ENCODE measurements at places on chromosomes 3 and 15.

GRCh38 chr3:39569095-39569494, 101.6 kb downstream of the MOBP start:
- DNase-seq, result no peak

DNA sequence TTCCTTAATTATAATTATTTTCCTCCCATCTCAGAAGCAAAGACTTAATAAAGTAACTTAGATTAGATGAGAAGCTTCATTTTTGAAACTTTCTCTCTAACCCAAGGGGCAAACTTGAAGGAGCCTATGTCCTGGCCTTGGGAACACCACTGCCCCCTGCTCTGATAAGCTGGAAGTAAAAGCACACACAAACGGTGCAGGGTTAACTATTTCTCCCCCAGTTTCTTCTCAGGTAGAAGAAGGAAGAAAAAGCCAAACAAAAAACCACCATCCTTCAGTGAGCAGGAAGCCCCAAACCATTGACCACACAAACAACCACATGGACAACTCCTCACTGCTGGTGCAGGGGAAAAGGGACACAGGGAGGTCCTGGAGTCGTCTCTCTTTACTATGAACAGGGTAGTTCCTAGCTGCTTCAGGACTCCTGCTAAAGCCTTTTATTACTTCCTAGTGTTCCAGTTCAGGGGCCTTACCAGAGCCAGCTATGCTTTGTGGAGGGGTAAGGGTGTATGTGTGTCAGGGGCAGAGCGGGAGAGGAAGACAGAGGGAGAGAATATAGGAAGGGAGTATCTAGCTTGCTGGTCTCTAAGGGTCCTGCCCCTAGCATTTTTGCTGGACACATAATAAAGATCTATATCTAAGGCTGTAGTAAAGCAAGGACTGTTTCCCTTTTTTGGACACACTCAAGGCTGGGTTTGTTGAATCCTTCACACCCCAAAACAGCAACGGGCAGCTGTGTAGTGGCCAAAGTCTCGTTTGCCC, 94.0 kb upstream of the UMPS start:
- DNase-seq, result no peak

GRCh38 chr3:196697270-196697669, 14.8 kb downstream of the CEP19 start:
- no peak for DNase-seq

DNA sequence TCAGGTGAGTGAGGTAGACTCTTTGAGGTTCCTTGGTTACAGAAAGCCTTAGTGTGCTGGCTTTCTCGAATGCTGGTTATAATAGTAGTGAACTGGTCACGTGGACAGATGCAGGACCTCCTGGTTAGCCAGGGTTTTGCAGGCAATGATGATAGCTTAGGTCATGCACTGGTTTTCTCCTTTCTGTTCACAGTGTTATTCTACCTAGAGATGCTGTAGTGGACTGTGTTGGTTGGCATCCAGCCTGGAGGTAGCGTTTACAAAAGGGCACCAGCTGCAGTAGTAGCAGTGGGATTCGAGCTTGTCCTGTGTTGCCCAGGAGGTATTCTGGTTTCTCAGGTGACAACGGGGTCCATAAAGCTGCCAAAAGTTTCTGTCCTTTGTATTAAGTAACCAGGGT, 27.0 kb downstream of the PCCB start:
- DNase-seq, result no peak

DNA sequence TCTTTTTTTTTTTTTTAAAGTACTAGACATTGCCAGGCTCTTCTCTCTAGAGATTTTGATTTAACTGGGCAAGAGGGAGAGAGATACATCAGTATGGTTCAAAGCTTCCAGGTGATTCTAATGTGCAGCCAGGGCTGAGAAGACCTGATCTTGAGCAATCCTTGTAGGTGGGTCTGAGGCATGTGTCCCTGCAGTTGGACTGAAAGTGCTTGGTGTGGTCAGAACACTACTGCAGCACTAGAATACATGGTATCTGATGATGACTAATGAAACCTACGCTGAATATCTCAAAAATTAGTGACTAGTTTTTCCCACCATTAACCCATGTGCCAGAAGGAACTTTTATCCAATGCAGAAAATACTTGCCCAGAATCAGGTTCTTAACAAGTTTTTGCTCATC, 34.4 kb upstream of the MYO5C start:
- no peak for DNase-seq

- DNase-seq, result no peak
These were observed 98.6 kb downstream of the FBLN2 start for GRCh38 chr3:13647298-13648059.

DNA sequence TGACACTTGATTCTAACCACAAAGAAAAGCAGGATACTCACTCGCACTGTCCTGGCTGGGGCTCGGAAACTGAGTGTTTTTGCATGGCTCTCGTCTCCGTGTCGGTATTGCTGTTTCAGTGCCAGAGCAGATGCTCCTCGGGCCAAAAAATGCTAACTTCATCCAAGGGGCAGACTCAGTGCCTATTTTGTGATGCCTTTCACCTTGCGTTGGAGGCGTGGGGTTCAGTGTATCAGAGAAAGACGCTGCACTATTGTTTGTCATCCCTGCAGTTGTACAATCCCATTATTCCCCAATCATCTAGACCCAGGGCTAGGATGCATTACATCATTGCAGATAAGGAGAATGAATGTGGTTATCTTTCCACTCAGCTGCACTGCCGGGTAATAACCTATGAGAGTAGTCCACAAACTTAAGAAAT, 1.4 kb downstream of the CACNA2D3 start:
- no peak for DNase-seq

- DNase-seq, result peak; percentile 11
These were observed 7.8 kb upstream of the FAM174B start for GRCh38 chr15:92663250-92663951.

DNA sequence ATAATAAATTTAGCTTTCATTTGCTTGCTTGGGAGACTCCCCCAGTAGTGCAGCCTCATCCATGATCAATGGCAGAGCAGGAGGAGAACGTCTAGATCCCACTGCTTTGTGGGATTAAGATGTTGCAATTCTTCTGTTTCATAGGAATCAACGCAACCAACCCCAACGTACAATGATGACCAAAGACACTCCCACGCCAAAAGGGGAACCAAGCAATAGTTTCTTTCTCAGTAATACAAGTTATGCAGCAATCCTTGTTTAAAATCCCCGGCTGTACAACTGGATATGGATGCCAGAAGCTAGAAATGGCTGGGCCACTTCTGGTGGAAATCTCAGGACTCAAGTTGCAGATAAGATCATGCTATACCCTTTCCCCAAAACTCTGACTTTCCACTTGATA, 411.2 kb downstream of the VPS13C start:
- no peak for DNase-seq

DNA sequence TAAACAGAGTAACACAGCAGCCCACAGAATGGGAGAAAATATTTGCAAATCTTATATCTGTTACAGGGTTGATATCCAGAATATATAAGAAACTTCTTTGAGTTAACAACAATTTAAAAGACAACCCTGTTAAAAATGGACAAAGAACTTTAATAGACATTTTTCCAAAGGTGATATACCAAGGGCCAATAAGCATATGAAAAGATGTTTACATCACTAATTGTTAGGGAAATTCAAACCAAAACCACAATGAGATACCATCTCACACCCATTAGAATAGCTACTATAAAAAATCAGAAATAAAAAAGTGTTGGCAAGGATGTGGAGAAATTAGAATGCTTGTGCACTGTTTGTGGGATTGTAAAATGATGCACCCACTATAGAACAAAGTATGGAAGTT, 110.8 kb downstream of the SPATA16 start:
- no peak for DNase-seq

DNA sequence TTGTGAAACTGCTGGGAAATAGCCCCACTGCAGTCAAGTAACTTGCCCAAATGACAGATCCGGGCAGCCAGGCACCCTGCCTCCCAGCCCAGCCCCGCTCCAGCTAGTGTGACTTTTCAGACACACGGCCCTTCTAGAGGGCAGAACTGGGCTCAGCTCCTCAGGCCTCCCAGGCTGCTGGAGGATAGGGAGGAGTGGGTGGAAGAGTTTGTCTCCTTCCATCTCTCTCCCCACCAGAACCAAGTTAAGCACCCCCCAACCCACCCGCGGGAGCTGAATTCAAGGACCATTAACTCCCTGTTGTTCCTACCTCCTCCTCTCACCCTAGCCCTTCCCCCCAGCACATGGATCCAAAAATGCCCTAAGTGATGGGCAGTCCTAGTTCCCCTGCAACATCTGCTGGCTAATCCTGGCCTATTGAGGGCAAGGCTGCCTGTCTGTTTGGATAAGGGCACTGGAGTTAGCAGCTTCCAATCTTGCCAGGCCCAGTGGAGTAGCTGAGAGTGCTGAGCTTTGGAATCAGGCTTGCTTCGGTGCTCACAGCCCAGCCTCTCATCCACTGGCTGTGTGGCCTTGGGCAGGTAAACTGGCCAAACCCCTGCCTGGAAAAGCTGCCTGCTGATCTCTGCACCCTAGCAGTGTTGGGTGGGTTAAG, 3.1 kb downstream of the CCDC33 start:
- no peak for DNase-seq

- no peak for DNase-seq
These were observed 234.1 kb downstream of the GREM1 start for GRCh38 chr15:32951736-32952464.

DNA sequence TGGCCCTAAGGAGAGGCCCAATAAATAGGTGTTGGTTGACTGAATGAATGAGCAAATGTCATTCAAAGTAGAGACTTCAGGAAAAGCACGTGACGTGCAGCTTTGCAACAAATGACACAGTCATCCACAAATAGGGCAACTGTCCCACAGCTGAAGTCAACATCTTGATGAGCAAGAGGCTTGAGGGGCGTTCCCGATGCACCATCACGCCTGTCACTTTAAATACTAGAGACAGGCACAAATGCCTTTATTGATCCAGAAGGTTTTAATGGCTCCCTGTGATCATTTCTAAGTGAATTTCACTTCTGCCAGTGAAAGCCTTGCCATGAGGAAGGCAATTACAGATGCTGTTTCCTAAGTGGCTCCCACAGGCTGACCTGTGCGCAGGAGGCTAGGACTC, 43.6 kb downstream of the ABTB1 start:
- DNase-seq, result no peak

- no peak for DNase-seq
These were observed 424.8 kb downstream of the LPP start for GRCh38 chr3:188578576-188579363.

- no peak for DNase-seq
These were observed 132.6 kb downstream of the NR2F2 start for GRCh38 chr15:96462768-96463750.

DNA sequence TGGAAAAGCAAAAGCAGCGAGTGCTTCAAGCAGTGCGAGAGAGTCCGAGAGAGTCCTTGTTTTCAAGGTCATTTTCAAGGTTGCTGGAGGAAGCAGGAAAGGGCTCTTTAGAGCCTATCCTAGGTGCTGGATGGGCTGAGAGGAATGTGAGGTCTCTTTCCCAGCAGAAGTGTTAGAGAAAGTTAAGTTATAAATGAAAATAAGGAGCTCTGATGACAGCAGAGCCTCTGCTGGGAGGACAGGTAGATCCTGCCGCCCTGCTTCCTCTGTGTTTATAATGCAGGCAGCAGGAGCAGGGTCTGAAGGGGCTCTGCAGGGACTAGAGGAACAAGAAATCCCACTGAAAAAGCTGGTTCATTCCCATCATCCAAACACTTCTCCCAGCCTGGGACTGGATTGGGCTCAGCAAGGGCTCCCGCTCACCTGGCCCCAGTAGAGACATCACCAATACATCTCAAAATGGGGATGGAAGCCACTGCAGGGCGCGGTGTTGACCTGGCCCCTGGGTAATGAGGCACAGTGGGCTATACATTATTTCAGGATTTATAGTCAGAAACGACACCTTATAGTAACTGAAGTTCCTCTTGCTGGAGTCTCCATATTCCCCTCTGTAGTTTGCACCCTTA, 41.5 kb upstream of the RAB6B start:
- DNase-seq, result no peak

DNA sequence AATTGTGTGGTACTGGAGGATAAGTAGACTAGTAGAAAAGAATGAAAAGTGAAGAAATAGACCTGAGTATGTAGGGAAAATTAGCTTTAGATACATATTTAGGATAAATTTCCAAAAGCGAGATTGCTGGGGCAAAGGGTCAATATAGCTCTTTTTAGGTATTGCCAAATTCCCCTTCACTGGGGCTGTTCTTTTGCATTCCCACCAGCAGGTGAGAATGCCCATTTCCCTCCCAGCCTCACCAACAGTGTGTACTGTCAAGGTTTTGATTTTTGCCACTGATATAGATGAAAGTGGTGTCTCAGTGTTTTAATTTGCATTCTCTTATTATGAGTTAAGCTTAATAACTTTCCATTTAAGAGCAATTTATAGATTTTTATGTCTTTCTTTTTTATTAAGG, 35.7 kb upstream of the BHLHE40 start:
- no peak for DNase-seq

GRCh38 chr3:138468886-138469285, 34.5 kb downstream of the ESYT3 start:
- no peak for DNase-seq

GRCh38 chr3:42739401-42740158, 33.5 kb downstream of the CCDC13 start:
- DNase-seq, result no peak

- DNase-seq, result no peak
These were observed 6.5 kb upstream of the CRYBG3 start for GRCh38 chr3:97815149-97815917.

- no peak for DNase-seq
These were observed 79.3 kb downstream of the SLC7A14 start for GRCh38 chr3:170506556-170506955.

GRCh38 chr3:146148468-146148931, 12.5 kb downstream of the PLOD2 start:
- no peak for DNase-seq

GRCh38 chr15:80485370-80486164, 81.4 kb downstream of the ARNT2 start:
- no peak for DNase-seq

- no peak for DNase-seq
These were observed 13.2 kb upstream of the PODXL2 start for GRCh38 chr3:127615631-127616305.

- no peak for DNase-seq
These were observed 631.5 kb downstream of the PYDC2 start for GRCh38 chr3:192092388-192093005.

DNA sequence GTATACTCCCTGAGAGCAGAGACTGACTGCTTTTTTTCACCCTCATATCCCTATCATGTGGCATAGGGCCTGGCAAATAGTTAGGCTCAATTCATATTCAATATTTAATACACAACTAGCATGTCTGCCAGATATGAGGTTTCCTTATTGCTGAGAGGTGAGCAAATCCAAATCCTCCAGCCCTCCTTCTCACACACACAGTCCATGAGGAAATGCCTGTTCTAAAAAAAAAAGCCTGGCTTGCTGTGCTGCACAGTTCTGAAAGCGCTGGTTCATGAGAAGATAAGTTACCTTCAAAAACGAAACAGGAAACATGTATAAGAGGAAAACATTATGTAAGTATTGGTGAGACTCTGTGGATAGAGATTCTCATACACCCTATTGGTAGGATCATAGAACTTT, 15.5 kb upstream of the ACAP2 start:
- DNase-seq, result no peak
